ENCODE measurements at places on chromosomes 16 and 17. TPM values are rescaled to one million over a fixed set of nuclear protein-coding genes. Genes with fewer than 3 reads are reported as not detected.
A peak's percentile ranks its signal among the peaks of the same experiment; 100 is the strongest.

CACNG1 gene
- not detected for total RNA-seq

GRCh38 chr17:27282054-27282551 lies 11.8 kb upstream of the WSB1 start:
- no peak for DNase-seq

DNA sequence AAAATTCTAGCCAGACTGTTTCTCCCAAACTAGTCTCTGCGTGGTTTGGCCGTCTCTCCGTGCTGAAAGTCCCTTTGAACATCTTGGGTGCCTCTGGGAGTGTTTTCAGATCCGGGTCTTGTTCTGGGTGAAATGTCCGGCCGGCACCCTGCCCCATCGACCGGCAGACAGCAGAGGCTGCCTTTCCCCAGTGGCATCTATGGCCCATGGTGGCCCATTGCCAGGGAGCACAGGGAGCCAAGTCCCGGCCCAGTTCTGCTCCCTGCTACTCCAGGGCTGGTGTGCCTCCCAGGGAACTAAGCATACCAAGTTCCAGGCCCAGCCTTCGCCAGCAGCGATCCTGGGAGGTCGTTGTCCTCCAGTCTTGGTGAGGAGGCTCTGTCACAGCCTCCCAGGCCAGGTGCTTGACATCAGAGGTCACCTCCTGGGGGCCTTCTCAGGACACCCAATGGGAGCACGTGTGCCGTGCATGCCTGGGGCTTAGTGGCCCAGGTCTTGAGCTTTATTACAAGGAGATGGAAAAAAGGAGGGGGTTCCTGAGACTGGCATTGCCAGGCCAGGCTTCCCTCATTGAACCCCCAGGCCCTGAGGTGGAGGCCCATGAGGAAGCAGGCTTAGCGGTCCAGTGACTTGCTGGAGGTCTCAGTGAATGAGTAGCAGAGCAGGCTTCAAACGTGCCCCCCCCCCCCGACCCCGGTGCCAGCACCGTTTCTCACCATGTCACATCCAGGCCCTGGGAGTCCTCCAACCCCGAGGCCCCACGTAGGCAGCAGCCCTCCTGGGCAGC lies 54.0 kb downstream of the PGS1 start:
- DNase-seq = no peak

ARHGAP23 gene
- total RNA-seq = 66.3 TPM

NCBP3 gene
- 26.4 TPM for total RNA-seq

CLEC18C gene
- total RNA-seq = 0.13 TPM

DNA sequence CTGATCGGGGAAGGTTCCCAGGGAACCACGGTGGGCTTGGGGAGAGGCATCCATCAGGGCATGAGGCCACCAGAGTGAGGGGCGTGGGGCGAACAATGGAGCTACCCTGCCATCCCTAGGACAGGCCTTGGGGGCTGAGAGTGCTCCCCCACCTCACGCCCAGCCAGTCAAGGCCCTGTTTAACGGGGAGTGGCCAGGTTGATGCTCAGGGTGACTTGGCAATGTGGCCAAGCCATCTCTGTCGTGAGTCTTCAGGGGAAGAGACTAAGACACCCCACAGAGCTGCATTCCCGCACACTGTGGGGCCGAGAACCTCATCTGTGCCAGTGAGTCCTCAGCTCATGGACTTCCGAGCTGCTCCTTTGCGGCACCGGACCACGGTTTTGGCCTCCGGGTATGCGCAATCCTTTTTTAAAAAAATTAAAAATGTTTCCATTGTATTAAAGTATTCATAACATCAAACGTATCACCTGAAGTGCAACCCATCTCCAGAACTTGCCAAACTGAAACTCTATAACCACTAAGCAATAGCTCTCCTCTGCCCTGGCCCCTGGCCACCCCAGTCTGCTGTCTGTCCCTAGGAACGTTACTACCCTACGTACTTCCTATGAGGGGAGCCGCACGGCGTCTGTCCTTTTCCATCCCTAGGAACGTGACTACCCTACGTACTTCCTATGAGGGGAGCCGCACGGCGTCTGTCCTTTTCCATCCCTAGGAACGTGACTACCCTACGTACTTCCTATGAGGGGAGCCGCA lies 71.8 kb upstream of the DOC2B start:
- peak; percentile 32 for DNase-seq

VAT1L gene
- 5.9 TPM for total RNA-seq

All from heart left ventricle (tissue), 16 donors.